Stimulated activated naive CD8-positive, alpha-beta T cell treated with anti-CD3 and anti-CD28 coated beads, Interleukin-15, Interleukin-2, amounts not matched to agents 100 U/mL and 50 U/mL, for 24 hours (primary cell): ENCODE measurements at places on chromosomes 1 and 21.

DNA sequence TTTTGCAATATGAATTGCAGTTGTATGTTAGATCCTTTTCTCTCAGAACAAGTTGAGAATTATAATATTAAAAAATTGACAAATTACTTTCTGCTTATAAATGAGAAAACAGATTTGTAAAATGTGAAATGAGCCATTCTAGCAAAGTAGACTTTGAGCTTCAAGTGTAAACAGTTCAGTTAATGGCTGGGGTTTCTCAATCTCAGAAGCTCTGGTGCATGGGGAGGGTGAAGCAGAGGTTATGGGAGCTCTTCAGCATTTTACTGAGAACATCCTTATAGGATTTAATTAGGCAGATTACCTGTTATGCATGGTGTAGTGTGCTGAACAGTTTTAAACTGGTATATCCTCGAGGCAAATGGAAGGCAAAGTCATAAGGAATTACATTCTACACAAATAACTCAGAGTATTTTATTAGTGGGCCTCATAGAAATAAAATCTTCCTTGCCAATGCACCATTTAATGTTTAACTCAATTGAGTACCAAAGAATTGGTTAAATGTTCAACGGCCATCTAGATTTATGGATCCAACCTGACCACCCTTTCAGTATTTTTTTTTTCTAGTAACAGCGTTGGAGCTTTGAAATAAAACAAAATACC is 1143.6 kb upstream of the ADGRL2 start:
- no peak for DNase-seq

DNA sequence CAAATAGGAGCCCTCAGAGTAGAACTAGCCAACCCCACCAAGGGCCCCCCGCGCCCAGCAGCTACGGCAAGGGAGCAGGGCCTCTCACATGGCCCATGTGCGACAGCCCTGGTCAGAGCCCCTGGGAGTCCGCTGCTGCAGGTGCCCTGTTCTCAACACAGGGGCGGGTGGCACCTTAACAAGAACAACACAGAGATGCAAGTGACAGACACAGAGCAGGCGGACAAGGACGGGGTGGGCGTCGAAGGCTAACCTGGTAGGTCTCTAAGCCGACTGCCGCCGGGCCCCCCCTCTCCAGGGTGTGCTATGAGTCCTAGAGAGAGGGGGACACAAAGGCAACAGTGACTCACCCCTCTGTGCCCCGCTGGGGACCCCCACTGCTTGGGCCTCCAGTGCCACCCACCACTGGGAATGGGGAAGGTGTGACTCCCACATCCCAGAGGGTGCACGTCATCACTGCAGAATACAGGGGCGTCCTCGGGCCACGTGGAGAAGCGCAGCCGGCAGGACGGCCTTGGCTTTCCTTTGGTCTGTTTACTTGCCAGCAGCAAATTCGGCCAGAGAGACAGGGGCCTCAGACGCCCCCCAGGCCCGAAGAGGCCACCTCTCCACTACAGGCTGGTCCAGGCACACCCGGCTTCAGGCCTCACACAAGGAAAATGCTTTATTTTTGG is 44.8 kb downstream of the PRDM15 start:
- DNase-seq, result no peak

- DNase-seq, result no peak
Observed at GRCh38 chr1:65260851-65261473, 48.4 kb upstream of the DNAJC6 start.

GRCh38 chr1:199843861-199844260 is 183.6 kb upstream of the NR5A2 start:
- DNase-seq, result no peak

- DNase-seq, result no peak
Observed at GRCh38 chr1:3130268-3130667, 61.3 kb downstream of the PRDM16 start.

DNA sequence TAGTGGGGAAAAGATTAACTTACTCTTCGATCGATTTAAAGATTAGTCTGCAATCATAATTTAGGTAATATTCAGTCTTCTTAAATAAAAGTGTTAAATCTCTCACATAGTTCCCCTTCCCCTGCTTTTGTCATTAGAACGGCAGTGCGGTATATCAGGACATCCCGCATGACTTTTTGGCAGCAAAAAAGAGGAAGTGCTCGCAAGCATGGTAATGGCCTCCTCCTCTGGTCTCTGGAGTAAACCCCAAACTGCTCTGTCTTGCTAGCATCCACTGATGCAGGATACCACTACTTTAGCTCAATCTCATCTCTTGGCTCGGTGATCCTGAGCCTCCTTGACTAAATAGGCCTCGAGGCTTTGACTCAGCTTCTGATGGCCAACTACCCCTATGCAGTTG is 78.7 kb upstream of the VAV3 start:
- DNase-seq, result no peak

DNA sequence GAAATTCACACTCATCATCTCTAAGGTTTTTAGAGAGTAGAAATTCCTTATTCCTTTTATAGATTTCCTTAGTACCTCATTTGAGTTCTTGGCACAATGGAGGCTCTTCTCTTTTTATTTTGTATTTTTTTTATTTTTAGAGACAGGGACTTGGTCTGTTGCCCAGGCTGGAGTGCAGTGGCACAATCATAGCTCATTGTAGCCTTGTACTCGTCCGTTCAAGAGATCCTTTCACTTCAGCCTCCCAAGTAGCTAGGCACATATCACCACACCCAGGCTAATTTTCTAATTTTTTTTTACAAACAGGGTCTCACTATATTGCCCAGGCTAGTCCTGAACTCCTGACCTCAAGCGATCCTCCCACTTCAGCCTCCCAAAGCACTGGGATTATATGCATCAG is 29.6 kb downstream of the RGL1 start:
- DNase-seq, result no peak

DNA sequence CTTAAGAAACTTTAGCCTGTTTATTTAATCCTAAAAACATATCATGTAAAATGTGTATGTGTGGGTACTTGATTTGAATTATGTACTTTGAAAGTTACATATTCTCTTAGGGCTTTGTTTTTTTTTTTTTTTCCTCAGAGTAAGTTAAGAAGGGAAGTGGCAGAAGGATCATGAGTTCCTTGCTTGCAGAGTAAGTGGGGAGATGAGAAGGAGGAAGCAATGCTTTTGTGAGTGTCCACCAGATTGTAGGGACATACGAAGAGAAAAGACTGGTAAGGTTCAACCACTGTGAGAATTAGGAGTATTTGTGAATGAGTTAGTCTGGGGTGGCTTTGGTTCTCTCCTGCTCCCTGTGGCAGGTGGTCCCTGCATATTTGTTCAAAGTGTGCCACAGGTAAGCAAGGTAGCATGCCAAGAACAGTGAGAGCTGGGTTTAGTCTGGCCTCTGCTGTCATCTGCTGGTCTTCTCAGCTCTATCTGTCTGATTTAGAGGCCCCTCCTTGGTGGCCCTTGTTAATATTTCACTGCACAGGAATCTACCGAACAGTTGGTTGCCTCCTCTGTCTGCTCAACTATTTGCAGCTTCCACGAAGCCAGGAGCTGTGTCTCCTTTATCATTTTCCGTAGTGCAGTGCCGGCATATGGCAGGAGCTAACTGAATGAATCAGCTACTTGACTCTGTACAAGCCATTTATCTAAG is 9.5 kb downstream of the DNM3 start:
- DNase-seq, result no peak

GRCh38 chr1:237041795-237042525 is at the start of gene RYR2:
Gene RYR2 (plus strand): TSS chr1:237042184. CDS start chr1:237042522, 338 bp downstream.
- no peak for DNase-seq

- DNase-seq, result peak; percentile 58
Observed at GRCh38 chr1:158177700-158178450, 2.8 kb upstream of the CD1D start.

DNA sequence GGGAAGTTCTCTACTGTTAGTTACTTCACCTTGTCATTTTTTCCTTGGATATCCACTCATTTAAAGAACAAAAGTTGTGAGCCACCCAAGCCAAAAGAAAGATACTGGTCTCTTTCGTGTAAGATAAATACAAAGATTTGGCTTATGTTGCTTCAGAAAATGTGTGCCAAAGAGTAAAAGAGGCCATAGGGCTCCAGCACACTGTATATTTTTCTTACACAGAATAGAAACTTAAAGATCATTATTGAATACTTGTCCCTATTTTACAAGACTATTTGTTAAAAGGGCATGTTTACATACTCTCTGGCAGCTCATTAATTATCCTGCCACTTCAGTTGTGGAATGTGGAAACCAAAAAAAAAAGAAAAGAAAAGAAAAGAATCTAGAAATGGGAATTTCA is 284.2 kb upstream of the LRRC7 start:
- DNase-seq, result no peak

DNA sequence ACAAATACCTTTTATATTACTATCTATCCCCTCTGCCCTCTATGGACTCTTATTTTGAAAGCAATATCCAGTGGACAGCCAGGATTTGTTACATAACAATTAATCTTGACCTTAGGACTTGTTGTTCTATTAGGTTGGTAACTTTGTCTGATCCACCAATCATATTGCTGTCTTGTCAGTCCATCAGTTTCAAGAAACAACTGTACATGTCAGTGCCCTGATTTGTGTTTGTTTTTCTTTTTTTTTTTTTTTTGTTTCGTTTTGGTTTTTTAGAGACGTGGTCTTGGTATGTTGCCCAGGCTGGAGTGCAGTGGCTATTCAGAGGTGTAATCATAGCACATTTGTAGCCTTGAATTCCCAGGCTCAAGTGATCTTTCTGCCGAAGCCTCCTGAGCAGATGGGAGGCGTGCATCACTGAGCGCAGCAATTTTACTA is 1.5 kb upstream of the SCP2 start:
- DNase-seq, result no peak

- DNase-seq, result no peak
Observed at GRCh38 chr1:153793973-153794615, 18.9 kb downstream of the SLC27A3 start.

- no peak for DNase-seq
Observed at GRCh38 chr1:113226148-113226547, 153.2 kb downstream of the LRIG2 start.

DNA sequence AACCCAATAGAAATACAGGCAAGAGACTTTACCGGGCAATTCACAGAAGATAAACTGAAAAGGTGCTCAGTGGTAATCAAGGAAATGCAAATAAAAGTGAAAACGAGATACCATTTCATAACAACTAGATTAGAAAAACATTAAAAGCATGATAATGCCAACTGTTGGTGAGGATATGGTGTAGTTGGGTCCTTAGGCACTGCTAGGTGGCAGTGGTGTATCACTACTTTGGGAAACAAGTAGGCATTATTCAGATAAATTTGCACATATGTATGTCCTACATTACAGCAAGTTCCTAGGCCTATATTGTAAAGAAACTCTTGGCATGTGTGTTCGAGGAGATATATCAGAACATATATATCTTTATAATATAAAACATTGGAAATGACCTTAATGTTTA is 31.0 kb downstream of the AZIN2 start:
- DNase-seq, result no peak

DNA sequence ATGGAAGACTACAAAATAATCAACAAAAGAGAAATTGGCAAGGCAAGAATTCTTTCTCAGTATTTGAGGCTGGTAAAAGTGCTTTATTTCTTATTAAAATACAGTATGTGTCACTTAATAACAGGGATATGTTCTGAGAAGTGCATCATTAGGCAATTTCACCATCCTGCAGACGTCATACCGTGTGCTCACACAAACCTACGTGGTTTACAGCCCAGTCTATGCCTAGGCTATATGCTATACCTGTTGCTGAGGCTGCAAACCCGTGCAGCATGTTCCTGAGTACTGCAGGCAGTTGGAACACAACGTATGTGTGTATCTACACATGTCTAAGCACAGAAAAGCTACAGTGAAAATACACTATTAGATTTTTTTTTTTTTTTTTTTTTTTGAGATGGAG is 2.7 kb upstream of the CCDC27 start:
- DNase-seq, result no peak

DNA sequence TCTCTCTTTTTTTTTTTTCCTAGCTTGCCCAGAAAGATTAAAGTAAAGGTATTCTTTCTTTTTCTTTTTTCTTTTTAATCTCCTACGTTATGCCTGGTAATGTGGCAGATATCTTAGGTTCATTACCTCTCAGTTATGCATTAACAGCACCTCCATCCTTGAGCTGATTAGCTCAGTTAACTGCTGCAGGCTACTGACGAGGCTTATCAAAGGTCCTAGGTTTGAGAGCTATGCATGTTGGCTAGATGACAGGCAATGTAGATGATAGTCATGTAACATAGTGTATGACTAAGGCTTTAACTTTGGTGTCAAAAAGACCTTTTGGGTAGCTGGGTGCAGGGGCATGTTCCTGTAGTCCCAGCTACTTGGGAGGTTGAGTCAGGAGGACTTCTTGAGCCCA is 53.7 kb upstream of the CACYBP start:
- no peak for DNase-seq

DNA sequence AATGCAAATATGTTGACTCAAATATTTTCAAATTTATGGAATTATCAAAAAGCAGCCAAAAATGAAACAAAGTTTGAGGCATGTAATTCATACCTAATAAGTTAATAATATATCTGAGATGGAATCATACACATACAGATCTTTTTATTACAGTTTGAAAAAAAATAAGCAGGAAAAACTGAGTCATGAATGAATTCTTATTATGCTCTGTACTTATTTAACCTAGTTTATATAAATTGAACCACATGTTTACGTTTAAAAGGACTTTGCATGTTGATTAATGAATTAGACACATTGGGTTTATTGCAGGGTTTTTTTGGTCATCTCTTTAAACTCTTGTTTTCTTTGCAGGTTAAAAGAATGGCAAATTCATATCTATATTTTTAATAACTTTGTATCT is 40.9 kb downstream of the CMPK1 start:
- DNase-seq, result no peak

DNA sequence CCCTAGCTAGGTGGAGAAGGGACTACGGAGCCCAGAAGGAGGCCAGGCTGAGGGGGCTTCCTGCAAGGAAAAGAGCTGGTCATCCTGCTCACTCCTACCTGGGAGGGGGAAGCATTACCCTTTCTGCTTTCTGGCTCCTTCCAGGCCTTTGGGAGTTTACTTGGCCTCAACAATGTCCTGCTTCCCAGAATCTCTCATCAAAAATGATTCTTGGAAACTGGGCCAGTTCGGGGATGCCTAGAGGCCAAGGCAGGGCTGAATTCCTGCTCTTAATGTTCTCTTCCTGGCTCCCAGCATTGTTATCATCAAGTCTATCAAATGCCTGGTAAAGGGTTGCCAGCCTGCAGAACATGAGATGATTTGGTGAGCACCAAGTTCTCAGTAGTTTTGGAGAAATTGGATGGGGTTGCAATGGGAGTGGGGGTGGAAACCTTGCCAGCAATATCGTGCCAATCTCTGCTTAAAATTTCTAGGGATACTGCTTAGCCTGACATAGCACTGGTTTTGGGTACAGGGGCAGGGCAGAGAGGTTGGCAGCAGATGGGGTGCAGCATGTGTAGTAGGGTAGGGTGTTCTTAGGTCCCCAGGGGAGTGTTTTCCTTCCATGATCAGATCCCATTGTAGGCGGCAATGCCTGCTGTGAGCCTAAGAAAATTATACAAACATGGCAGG is 7.7 kb upstream of the PAFAH2 start:
- DNase-seq, result no peak
